T-helper 17 cell (primary cell): ENCODE measurements at places on chromosomes 5 and 9.
A peak's percentile ranks its signal among the peaks of the same experiment; 100 is the strongest.

DNA sequence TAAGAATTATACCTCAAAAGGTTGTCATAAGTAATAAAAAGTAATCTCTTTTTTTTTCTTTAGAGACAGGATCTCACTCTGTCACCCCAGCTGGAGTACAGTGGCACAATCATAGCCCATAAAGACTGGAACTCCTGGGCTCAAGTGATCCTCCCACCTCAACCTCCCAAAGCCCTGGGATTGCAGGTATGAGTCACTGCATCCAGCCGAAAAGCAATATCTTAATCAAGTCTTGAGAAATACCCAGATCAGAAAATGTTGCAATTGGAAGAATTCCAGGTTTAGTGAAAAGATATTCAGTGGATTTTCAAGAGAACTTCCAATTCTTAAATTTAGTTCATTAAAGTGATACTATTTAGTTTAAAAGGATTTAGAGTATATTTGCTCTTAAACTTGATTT is 40.9 kb upstream of the IDNK start:
- no peaks in the 10 kb centered on the region for H3K4me1 ChIP-seq
- H3K27ac ChIP-seq: no peak overlapping the region
- DNase-seq: no peak
- H3K36me3 ChIP-seq: peaks cover 2% of the 10 kb centered on the region
- no peak overlapping the region for H3K4me3 ChIP-seq

DNA sequence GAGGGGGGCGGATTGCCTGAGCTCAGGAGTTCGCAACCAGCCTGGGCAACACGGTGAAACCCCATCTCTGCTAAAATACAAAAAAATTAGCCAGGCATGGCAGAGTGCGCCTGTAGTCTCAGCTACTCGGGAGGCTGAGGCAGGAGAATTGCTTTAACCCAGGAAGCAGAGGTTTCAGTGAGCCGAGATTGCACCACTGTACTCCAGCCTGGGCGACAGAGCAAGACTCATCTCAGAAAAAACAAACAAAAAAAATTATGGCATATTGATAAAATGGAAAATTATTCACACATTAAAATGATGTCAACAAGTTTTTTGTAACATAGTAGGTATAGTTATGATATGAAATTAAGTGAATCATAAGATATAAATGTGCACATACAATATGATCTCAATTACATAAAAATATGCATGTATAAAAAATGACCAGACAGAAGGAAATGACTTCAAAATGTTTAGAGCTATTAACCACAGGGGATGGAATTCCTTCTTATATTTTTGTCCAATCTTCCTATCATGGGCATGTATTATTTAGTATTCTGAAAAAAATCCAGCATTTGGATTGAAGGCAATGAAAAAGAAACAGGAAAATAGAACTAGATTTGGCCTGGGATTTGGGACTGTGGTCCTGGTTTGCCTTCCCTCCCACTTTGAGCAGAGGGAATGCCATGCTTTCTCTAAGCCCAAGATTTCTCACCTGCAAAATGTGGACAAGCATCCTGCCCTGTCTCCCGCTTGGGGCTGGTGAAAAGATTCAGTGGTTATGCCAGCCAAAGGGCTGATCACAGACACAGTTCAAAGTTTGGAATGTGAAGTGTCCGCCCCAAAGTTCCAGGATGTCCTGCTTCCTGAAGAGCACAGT is 19.5 kb downstream of the SPAAR start:
- no peak overlapping the region for H3K27ac ChIP-seq
- H3K4me3 ChIP-seq: no peak overlapping the region
- no peak for DNase-seq
- H3K27me3 ChIP-seq: peaks cover 7% of the 10 kb centered on the region
- no peaks in the 10 kb centered on the region for H3K36me3 ChIP-seq

DNA sequence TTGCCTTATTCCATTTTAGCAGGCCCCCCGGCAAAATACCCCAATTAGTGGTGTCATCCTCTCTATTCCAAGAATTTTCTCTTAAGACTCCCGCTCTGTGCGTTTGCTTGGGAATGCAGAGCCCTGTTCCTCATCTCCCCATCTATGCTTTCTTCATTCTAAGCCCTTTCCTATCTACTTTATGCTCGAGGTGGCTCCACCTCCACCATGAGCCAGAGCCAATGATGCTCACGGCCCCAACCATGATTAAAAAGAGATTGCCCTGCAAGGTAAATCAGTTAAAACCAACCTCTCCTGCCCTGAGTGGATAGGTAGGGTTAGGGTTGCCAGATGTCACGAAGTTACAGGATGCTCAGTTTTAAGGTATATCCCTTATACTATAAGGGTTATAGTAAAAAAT is 677 bp upstream of the TXNDC15 start:
- H3K36me3 ChIP-seq: peaks cover 4% of the 10 kb centered on the region
- no peaks in the 10 kb centered on the region for H3K27me3 ChIP-seq
- peaks cover 28% of the 10 kb centered on the region for H3K4me1 ChIP-seq
- DNase-seq: no peak

GRCh38 chr5:138974227-138975063 is 99.3 kb upstream of the LRRTM2 start:
- peaks cover 2% of the 10 kb centered on the region for H3K4me1 ChIP-seq
- DNase-seq: no peak
- no peaks in the 10 kb centered on the region for H3K36me3 ChIP-seq
- no peaks in the 10 kb centered on the region for H3K27me3 ChIP-seq
- no peak overlapping the region for H3K4me3 ChIP-seq

- no peak for DNase-seq
- H3K4me3 ChIP-seq: no peak overlapping the region
- H3K36me3 ChIP-seq: no peaks in the 10 kb centered on the region
Observed at GRCh38 chr5:21661184-21661583, 1192.0 kb downstream of the CDH12 start.

GRCh38 chr9:90815183-90815943 is 13.7 kb downstream of the SYK start:
- H3K27ac ChIP-seq: peak overlapping the region; percentile 35
- no peak for DNase-seq
- H3K27me3 ChIP-seq: peaks cover 4% of the 10 kb centered on the region
- H3K4me3 ChIP-seq: peak overlapping the region; percentile 28

DNA sequence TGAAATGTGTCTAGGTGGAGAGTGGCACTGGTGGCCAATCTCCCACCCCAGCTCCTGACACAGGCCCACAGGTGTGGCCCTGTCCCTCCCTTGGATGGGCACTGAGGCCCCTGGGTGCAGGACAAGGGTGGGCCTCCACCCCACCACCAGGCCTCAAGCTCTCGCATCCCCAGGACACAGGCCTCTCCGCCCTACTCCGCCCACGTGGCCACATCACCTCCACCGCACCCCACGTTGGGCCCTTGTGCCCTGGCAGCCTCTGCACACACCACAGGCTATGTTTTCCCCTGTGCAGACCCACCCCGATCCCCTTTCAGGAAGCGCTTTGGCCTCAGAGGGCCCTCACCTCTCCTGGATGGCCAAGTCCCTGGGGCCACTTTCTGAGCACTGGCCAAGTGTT is 54.7 kb downstream of the SECISBP2 start:
- H3K27ac ChIP-seq: peak overlapping the region; percentile 86
- peaks cover 25% of the 10 kb centered on the region for H3K4me1 ChIP-seq
- no peaks in the 10 kb centered on the region for H3K27me3 ChIP-seq
- peaks cover 6% of the 10 kb centered on the region for H3K36me3 ChIP-seq
- DNase-seq: no peak
- peak overlapping the region; percentile 15 for H3K4me3 ChIP-seq

- no peak overlapping the region for H3K4me3 ChIP-seq
- no peak overlapping the region for H3K27ac ChIP-seq
- no peaks in the 10 kb centered on the region for H3K36me3 ChIP-seq
- no peak for DNase-seq
- H3K27me3 ChIP-seq: no peaks in the 10 kb centered on the region
Observed at GRCh38 chr9:93252116-93252780, 68.3 kb downstream of the WNK2 start.

DNA sequence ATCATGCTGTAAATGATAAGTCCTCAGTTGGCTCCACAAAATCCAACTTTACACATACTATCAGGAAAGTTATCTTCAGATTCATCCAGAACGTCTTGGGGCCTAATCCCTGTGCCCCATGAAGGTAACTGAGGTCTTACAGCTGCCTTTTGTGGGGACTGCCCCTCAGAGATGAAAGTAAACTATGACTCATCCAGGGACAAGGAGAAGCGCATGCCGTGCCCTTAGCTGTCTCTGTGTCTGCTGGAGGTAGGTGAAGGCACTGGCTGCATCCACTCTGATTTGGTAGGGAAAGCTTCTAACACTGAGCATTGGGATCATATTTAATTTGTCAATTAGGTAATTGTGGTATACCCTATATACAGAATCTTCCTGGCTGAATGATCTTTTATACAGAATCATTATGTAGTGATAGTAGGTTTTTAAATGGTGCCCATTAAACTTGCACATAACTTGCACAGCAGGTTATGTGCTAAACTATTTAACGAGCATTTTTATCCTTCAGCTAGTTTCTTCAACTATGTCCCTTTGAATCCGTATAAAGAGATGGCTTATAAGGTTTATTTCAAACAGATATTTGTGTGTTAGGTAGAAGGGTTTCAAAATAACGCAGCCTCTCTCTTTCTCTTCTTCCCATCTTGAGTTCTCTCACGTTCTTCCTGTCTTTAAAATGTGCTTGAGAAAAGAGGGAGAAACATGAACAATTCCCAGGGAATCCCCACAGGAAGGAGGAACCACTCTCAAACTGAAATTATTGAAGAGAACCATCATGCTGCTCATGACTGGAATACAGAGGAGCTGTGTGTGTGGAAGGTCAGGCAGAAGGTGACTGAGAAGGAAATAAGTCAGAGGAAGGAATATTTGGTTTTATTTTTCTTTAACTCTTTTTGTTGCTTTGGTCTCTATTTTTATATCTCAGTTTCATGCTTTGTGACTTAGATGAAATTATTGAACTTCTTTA is 250.9 kb downstream of the CD180 start:
- no peak overlapping the region for H3K4me3 ChIP-seq
- no peak for DNase-seq
- no peak overlapping the region for H3K27ac ChIP-seq
- H3K4me1 ChIP-seq: peaks cover 2% of the 10 kb centered on the region
- H3K27me3 ChIP-seq: peaks cover 13% of the 10 kb centered on the region

DNA sequence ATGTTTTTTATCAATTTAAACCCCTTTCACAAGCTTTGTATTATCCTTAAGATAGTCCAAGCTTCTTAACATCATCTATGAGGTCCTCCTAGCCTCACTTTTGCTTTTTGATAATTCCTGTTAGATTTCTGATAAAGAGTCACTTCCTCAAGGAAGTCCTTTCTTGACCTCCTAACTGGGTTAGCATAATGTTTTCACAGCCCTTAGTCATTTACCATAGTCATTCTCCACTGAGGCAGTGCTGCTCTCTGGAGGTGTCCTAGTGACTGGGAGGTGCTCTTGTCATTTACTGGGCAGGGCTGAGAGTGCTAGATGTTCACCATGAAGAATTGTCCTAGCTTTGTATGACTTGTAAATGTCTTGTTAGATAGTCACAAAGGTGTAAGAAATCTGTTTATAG is 26.4 kb downstream of the TNPO1 start:
- H3K36me3 ChIP-seq: peaks cover 2% of the 10 kb centered on the region
- peaks cover 15% of the 10 kb centered on the region for H3K4me1 ChIP-seq
- DNase-seq: no peak
- no peak overlapping the region for H3K4me3 ChIP-seq

- H3K4me1 ChIP-seq: peaks cover 35% of the 10 kb centered on the region
- H3K27ac ChIP-seq: peak overlapping the region; percentile 97
- H3K36me3 ChIP-seq: no peaks in the 10 kb centered on the region
Observed at GRCh38 chr5:180830253-180831138, 27.9 kb upstream of the MGAT1 start.

DNA sequence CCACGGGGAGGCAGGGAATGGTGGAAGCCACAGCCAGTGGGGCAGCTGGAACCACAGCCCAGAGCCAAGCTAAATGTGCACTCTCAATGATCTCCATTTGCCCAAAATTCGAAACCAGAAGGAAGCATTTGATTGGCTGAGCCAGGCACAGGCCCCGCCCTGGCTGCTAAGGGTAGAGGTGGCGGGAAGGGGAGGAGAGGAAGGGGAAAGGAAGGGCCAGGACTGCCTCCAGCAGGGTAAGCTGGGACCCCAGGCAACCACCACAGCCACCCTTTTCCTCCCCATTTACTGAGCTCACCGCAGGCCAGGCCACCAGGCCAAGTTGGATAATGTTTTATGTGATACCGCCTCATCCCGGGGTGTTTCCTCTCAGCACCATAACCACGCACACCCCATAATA is 100.3 kb upstream of the RAPGEF1 start:
- H3K4me3 ChIP-seq: peak overlapping the region; percentile 52
- peak overlapping the region; percentile 95 for H3K27ac ChIP-seq
- H3K27me3 ChIP-seq: peaks cover 37% of the 10 kb centered on the region
- no peak for DNase-seq
- H3K36me3 ChIP-seq: no peaks in the 10 kb centered on the region

GRCh38 chr5:151068433-151069197 is 12.2 kb downstream of the TNIP1 start:
- peak overlapping the region; percentile 83 for H3K4me3 ChIP-seq
- DNase-seq: no peak
- H3K4me1 ChIP-seq: peaks cover 61% of the 10 kb centered on the region
- H3K27me3 ChIP-seq: no peaks in the 10 kb centered on the region

DNA sequence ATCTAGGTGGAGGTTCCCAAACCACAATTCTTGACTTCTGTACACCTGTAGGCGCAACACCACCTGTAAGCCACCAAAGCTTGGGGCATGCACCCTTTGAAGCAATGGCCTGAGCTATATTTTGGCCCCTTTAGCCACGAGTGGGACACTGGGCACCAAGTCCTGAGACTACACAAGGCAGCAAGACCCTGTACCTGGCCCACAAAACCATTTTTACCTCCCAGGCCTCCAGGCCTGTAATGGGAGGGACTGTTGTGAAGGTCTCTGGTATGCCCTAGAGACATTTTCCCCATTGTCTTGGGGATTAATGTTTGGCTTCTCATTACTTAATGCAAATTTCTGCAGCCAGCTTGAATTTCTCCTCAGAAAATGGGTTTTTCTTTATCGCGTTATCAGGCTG is 24.6 kb upstream of the FAM151B start:
- no peak overlapping the region for H3K4me3 ChIP-seq
- peaks cover 9% of the 10 kb centered on the region for H3K36me3 ChIP-seq
- no peak for DNase-seq
- no peak overlapping the region for H3K27ac ChIP-seq

GRCh38 chr5:90916947-90917800 is 358.6 kb downstream of the ADGRV1 start:
- no peak overlapping the region for H3K4me3 ChIP-seq
- no peak for DNase-seq
- H3K36me3 ChIP-seq: no peaks in the 10 kb centered on the region
- H3K27ac ChIP-seq: no peak overlapping the region
- peaks cover 26% of the 10 kb centered on the region for H3K27me3 ChIP-seq
- peaks cover 2% of the 10 kb centered on the region for H3K4me1 ChIP-seq

GRCh38 chr9:117839862-117840261 is 135.7 kb downstream of the TLR4 start:
- DNase-seq: no peak
- no peaks in the 10 kb centered on the region for H3K27me3 ChIP-seq
- H3K27ac ChIP-seq: no peak overlapping the region
- H3K4me3 ChIP-seq: no peak overlapping the region
- H3K36me3 ChIP-seq: no peaks in the 10 kb centered on the region
